ENCODE measurements at places on chromosomes 2 and 18.

DNA sequence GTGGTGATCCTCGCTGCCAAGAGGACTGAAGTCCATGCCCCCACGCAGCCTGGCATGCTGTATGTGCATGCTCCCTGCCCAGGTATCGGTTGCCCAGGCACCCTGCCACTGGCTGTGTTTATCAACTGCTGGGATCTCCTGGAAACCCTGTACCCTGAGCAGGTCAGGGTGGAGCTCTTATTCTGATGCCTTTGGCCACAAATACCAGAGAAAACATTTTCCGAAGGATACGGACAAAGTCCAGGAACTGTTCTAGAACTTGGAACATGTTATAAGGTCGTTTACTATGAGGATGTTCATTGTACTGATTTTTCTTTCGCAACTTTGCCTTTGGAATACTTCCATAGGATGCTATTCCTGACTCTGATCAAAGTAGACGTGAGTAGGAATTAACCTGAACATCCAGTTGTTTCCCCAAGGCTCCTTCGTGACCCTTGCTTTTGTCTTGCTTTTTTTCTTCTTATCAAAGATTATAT is 55.2 kb downstream of the TMEM17 start:
- no peak for DNase-seq

DNA sequence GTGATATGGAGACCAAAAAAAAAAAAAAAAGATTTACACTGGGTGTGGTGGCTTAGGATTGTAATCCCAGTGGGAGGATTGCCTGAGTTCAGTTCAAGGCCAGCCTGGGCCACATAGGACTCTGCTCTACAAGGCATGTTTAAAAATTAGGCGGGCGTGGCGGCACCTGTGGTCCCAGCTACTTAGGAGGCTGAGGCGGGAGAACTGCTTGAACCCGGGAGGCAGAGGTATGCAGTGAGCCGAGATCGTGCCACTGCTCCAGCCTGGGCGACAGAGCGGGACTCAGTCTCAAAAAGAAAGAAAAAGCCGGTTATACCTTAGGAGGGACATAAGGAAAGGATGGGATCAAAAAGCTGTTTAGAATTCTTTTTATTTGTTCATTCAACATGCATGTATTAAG is 707 bp upstream of the SPDYA start:
- DNase-seq: no peak

DNA sequence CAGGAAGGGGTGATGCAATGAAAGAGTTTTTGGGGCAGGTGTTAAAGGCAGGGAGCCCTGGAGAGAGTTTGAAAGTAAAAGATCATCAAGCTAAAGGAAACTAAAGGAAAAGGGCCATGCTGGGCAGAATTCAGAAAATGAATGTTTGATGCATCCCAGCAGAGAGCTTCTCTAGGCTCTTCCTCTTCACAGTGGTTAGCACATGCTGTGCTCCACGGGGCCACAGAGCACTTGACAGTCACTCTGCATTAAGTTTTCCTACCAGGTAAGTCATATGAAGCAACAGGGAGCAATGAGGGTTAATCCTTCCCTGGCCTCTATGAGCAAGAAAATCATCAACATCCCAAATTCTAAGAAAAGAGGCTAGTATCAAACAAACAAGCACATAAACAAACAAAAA is 895.2 kb downstream of the TRIB2 start:
- no peak for DNase-seq

DNA sequence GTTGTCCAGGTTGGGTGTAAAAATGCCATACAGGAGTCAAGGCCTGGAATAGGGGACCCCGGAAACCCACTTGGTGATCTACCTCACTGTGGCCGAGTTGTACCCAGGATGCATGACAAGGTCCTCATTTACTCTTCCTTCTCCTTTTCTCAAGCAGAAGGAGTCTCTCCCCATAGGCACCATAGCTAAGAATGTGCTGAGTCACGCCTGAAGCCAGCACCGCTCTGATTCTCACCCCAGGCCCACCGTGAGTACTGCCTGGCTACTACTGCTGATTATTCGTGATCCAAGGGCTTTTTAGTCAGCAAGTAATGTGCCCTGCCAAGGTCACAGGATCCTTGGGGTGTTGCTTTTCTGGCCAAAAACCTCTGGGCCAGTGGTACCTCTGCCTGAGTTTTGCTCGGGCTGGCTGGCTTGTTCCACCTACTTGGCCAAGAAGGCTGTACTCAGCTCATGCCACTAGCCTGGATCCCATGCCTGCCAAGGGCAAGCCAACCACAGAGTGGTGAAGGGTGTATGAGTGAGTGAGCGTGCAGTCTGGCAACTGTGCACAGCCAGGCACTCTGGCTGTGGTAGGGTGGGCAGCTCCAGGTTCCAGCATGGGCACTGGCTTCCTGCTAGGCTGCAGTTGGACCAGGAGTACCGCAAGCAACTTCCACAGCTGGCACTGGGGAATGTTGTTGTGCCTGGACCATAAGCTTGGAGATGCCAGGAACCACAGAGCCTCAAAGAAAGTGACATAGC is 650.1 kb upstream of the VRK2 start:
- peak; percentile 15 for DNase-seq

- DNase-seq: no peak
Measured at GRCh38 chr2:82993609-82994008, 1465.5 kb downstream of the SUCLG1 start.

- DNase-seq: no peak
Measured at GRCh38 chr18:31065036-31065773, 22.7 kb upstream of the DSC3 start.

DNA sequence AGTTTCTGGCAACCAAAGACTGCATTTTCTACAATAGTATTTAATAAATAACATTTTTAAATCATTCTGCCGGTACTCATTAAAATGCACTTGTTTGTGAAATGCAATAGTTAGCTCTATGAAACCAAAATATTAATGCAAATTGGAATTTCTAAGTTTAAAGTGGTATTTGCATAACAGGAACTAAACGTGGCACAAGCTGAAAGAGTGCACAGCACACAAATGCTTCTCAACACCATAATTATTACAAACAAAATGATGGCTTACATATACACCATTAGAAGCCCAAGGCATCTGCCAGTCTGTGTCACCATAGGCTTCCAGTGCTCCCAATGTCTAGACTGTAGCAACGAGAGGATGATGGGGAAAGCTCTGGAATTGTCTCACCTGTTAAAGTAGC is 280.5 kb downstream of the TCF4 start:
- no peak for DNase-seq
